SJCRH30 (cell line): ENCODE measurements at places on chromosomes 7 and 10.

DNA sequence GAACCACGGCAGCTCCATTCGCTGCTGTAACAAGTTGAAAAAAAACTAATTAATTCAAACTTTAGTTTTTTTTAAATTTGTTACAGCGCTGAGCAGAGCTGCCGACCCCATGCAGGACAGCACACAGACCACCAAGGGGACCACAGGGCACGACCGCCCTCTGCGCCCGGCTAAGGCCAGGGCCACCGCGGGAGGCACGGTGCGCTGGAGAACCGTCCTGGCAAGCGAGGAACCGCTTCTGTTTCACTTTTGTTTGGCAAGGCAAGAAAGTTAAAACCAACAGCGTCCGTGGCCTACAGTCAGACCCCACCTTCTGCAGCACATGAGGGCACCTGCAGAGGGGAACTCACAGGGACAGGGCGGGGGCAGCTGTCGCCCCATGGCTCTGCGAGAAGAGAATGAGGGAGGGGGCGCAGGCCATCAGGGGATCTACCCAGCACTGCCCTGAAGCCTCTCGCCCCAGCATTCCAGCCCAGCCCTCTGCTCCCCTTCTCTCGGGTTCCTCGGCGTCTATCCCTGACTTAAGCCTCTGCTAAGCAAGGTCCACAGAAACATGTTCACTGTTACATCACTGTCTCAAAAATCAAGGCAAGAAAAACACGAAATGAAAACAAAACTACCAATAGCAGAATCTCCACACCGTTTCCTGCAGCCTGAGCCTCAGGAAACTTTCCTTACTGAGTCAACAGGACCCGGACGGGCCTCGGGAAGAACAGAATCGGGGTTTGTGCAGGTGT, 204.4 kb downstream of the DIP2C start:
- H3K4me1 ChIP-seq: peaks cover 3% of the 10 kb centered on the region; the same call in 1 of the 2 replicates
- H3K27me3 ChIP-seq: no peaks in the 10 kb centered on the region
- no peaks in the 10 kb centered on the region for H3K36me3 ChIP-seq
- peak overlapping the region; percentile 36 for H3K4me3 ChIP-seq
- DNase-seq: no peak
- peak overlapping the region; percentile 45; the same call in 1 of the 2 replicates for H3K27ac ChIP-seq

GRCh38 chr7:101488826-101489572, 126.3 kb downstream of the COL26A1 start:
- H3K27me3 ChIP-seq: no peaks in the 10 kb centered on the region
- DNase-seq: no peak
- no peak overlapping the region for H3K27ac ChIP-seq
- peaks cover 35% of the 10 kb centered on the region for H3K4me1 ChIP-seq
- H3K36me3 ChIP-seq: no peaks in the 10 kb centered on the region
- no peak overlapping the region for H3K4me3 ChIP-seq

- no peaks in the 10 kb centered on the region for H3K4me1 ChIP-seq
- H3K27me3 ChIP-seq: no peaks in the 10 kb centered on the region
- H3K36me3 ChIP-seq: no peaks in the 10 kb centered on the region
- no peak for DNase-seq
- no peak within 1 kb of the TSS for H3K4me3 ChIP-seq
- H3K27ac ChIP-seq: no peak within 1 kb of the TSS
These were observed at the start of gene CCL26 for GRCh38 chr7:75772081-75773077. Gene CCL26 (minus strand): TSS chr7:75772211. CDS start chr7:75772176, 35 bp downstream.

DNA sequence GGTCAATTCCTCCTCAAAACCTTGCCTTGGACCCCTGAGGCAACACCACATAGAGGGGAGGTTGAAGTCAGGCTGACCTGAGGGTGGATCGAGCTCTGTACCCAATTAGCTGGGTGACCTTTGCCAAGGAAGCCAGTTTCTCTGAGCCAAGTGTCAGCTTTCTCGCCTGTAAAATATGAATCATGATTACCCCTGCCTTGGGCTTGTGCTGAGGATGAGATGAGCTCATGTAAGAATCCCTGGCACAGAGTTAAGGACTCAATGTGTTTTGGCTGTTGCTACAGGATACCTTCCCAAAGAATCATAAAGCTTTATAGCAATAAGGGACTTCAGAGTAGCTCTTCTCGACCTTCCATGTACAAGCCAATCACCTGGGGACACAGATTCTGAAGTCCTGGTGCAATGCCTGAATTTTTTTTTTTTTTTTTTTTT, 43.5 kb upstream of the CACUL1 start:
- H3K36me3 ChIP-seq: no peaks in the 10 kb centered on the region
- H3K27ac ChIP-seq: no peak overlapping the region
- DNase-seq: no peak
- no peak overlapping the region for H3K4me3 ChIP-seq
- H3K27me3 ChIP-seq: no peaks in the 10 kb centered on the region
- no peaks in the 10 kb centered on the region for H3K4me1 ChIP-seq

DNA sequence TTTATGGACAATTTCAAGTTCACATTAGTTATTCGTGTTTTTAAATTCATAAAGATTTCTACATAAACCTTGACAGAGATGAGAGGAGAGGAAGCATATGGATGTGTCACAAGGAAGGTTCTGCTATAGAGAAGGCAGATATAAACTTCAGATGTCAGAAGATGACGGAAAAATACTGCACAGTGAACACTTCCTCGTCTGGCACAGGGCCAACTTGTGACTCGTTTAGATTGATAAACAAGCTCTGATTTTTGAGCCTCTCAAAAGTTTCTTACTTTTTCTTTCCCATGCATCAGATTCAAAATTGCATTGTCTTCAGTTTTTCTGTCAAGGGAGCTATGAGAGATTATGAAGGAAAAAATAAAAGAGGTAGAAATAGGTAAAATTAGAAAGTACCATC, 156.4 kb upstream of the MINDY3 start:
- no peak overlapping the region for H3K27ac ChIP-seq
- no peaks in the 10 kb centered on the region for H3K36me3 ChIP-seq
- no peak for DNase-seq
- H3K4me1 ChIP-seq: no peaks in the 10 kb centered on the region
- H3K27me3 ChIP-seq: no peaks in the 10 kb centered on the region
- H3K4me3 ChIP-seq: no peak overlapping the region

DNA sequence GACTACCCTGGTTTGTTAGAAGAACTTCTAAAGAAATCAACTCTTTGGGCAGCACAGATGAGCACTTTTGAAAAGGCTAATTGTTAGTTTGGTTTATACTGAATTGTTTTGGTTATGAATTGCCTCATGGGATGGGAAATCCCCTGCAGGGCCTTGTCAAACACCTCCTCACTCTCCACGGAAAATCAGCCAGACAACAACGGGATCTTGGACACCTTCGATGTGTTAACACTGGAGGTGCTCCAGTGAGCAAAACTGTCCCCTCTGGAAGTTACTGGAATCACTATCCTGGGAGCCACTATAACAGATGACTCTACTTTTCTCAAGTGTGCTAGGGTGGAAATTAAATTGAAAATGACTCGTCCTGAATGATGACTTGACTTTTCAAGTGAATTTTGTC, 38.7 kb downstream of the CDK6 start:
- peaks cover 2% of the 10 kb centered on the region for H3K4me1 ChIP-seq
- peaks cover 25% of the 10 kb centered on the region; the same call in 1 of the 2 replicates for H3K36me3 ChIP-seq
- no peak for DNase-seq
- no peak overlapping the region for H3K27ac ChIP-seq
- H3K27me3 ChIP-seq: no peaks in the 10 kb centered on the region
